ENCODE measurements at places on chromosomes 7 and 10. TPM values are rescaled to one million over a fixed set of nuclear protein-coding genes. Genes with fewer than 3 reads are reported as not detected.

DNA sequence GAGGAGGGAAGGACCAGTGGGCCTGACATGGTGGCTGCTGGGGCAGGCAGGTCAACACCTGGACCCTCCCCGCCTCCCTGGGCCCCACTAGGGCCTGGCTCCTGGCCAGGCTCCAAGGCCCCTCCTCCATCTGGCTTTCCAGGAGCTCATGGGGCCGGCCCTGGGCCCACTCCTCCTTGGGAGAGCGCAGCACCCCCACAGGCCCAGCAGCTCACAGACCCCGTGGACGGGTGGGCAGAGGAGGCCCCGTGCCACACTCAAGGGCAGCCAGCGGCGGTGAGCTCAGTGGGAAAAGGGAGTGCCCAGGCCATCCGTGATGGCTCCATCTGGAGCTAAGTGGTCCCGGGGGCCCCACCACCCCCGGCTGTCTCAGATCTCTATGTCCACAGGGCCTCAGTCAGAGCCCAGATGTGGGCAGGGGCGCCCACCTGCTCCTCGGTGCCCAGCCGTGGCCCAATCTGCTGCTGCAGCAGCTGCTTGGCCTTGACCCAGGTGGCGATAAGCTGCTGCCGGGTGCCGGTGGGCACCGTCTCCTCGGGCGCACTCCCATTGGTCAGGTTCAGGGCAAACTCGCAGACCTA lies 32.8 kb downstream of the CFAP46 start:
- no peak for DNase-seq

DNA sequence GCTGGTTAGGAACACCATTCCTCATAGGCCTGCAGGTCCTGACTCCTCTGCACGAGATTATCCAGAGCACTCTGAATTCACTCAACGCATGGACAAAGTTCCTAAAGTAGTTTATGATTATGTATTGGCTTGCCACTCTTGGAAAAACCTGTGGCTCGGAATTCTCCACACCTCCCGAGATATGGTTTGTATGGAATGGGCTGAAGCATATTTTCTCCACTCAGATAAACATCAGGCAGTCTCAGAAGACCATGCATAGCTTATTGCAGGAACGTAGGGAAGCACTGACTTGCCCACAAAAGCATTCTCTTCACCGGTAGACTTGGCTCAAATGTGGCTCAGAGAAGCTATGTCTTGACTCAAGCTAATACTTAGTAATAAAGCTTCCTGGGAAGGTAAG lies 338.6 kb upstream of the NFE2L3 start:
- DNase-seq, result no peak

GRCh38 chr10:17214526-17214925 lies 13.1 kb upstream of the TRDMT1 start:
- no peak for DNase-seq

DNA sequence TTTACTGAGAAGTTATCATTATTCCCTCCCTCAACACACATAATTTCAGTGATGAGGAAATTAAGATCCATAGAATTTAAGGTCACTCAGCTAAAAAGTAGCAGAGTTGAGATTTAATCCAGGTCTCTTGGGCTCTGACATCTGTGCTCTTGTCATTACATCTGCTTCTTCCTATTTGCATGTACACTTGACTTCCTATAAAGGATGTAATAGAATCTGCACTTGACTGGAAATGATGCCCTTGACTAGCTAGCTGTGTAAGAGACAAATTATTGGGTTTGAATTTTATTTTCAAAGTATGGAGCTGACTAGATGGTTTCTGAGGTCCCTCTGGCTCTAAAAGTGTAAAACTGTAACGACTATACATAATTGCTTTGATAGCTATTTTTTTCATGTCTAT lies 59.5 kb downstream of the AGK start:
- DNase-seq, result no peak

DNA sequence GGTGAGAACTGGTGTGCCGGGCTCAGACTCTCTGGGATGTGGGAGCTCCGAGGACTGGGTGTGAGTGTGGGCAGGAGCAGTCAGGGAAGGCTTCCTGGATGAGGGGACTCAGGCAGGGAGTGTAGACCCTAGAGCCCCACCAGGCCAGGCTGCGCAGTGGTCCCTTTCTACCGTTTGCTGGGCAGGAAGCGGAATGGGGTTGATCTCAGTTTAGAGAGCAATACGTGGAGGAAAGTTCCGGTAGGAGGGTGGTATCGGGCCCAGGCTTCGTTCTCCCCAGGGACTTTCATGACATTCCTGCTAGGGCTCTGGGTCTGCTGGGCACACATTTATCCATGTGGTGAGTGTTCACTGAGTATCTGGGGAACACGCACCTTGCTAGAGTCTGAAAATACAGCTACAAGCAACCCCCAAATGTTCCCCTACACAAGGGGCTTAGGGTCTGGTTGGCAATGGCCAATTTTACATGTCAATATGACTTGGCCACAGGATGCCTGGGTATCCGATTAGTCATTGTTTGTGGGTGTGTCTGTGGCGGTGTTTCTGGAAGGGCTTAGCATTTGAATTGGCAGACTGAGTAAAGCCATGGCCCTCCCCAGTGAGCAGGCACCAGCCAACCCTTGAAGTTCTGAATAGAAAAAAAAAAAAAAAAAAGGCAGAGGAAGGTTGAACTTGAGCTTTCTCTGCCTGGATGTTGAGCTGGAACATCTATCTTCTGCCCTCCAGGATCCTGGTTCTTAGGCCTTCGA lies 20.8 kb downstream of the GHRHR start:
- DNase-seq, result peak; percentile 86

GRCh38 chr7:21300692-21301091 lies 127.2 kb upstream of the SP4 start:
- DNase-seq, result no peak

DNA sequence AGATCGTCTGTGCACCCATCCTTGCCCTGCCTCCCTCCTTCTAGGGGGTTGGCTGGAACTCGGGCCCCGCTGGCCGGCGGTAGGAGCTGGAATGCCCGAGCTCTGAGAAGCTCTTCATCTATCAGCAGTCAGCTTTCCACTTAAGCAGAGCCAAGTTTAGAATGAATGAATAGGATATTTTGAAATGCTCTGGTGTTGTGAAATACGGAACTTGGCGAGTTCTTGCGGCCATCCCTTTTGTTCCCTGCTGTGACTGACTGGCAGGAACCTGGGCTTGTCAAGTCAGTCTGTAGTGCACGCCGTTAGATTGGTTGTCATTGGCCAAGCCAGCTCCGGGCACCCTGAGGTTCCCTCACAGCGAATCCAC lies 33.3 kb downstream of the FOXK1 start:
- DNase-seq, result peak; percentile 37

Gene ARHGAP12
- 49.6 TPM for total RNA-seq

Gene RBM28
- total RNA-seq, result 15.8 TPM

Gene HYCC1
- total RNA-seq, result 70.2 TPM

Measured in A172 (cell line).